ENCODE measurements at places on chromosomes 3 and 15.

GRCh38 chr3:123439806-123440580 lies 8.9 kb downstream of the ADCY5 start:
- peak; percentile 93 for DNase-seq

DNA sequence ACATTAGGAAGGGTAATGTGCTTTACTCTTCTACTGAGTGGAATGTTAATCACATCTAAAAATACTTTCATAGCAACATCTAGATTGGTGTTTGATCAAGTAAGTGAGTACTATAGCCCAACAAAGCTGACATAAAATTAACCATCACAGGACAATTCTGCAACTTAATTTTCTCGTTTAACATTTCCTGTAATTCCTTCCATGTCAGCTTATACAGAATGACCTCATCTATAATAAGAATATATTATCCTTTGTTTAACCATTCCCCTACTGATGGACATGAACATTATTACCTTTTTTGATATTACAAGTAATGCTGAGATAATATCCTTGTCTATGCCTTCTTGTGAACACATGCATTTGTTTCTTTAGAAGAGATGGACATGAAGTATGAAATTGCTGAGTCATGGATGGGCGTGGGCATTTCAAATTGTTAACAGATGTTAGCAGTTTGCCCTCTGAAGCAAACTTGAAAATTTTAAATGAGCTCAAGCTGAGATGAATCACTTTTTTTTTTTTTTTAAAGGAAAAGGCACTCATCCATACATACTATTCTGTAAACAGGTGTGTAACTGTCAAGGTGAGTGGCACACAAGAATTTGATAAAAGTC lies 85.1 kb downstream of the OXNAD1 start:
- DNase-seq: no peak

DNA sequence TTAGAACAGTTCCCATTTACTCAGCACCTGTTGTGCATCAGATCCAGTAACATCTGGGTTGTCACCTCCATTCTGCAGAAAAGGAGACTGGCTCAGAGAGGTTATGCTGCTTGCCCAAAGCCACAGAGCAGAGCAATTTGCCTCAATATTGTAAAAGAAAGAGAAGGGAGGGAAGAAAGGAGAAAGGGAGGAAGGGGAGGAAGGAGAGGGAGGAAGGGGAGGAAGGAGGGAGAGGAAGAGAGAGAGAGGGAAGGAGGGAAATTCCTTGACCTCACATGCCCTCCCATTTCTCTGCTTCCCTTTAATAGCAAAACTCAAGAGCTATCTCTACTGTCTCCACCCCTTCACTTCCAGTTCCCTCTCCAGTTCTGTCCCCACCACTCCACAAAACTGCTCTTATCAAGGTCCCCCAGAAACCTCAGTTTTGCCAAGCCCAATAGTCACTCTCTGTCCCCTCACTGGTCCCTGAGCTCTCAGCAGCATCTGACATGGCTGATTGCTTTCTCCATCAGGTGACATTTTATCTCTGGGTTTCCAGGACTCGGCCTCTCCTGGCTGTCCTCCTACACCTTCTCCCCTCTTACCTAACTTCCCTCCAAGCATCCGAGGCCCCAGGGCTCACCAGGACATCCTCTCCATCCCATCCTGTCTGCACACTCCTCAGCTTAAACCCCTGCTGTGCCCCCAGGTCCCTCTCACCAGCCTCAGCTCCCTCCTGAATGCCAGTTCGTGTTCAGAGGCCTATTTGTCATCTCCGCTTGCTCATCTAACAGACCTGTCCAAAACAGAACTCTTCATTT lies 104.7 kb upstream of the LINGO1 start:
- DNase-seq: no peak

- DNase-seq: no peak
Measured at GRCh38 chr3:165770781-165771180, 66.4 kb downstream of the BCHE start.

DNA sequence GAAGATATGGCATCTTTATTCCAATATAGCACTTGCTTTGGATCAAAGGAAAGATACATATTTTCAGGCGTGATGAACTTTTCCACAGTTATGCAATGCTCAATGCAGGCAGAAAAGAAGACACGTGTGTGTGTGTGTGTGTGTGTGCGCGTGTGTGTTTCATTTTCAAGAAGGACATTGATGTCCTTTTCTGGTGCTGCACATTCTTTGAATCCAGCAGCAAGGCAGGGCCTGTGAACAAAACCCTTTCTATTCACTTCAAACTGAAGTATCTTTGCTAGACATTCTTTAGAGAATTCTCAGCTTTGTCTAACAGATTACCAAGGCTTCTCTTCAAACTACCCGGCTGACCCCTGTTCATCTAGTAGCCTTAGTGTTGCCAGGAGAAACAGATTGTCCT lies 124.6 kb downstream of the CD47 start:
- DNase-seq: no peak

DNA sequence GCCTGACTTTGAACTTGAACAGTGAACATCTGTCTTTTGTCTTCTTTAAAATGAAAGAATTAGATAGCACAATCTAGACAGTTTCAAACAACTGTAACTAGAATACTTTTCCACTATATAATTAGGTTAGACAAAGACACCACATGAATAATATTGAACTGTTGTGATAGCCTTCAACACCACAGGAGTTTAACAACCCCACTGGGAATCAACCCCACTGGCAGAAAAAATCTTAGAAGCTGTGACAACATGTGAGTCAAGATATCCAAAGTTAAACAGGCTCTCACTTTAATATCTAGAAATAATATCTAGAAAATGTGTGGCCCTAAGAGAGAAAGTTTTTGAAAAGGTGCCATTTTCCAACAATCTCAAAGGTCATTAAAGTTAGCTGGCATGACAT lies 64.4 kb upstream of the PRICKLE2 start:
- no peak for DNase-seq

DNA sequence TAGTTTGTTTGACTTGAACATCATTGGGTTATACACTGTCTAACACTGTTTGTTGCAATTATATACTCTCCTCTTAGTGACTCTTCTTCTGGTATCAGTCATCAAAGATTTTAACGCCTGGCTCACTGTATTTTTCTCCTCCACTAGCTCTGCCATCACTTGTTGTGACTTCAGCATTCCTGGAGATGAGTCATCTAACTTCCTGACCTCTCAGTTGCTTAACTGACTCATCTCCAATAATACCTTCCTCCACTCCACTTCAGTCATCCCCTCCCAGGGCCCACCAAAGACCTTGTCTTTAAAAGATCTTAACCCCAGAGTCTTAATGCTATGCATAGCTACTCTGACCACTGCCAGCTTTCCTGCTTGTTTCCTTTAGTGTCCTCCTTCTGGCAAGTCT lies 28.6 kb upstream of the CLSTN2 start:
- no peak for DNase-seq

DNA sequence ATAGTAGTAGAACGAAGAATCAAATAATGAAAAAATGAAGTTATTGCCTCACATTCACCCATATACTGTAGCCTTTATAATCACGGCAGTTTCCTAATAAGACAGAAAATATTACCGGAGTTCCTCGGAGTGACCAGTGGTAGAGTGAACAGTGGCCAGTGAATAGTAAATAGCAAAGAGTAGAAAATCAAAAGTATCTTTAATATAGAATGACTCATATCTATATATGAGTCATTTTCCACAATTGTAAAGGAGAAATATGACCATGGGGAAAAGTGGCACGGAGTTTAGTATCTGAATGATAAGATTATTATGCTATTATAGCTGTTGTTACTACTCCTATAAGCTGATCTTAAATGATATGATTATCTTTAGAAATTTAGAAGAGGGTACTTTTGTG lies 38.5 kb downstream of the ZBTB20 start:
- DNase-seq: no peak

GRCh38 chr3:139235192-139235591 lies 108.6 kb upstream of the MRPS22 start:
- no peak for DNase-seq

GRCh38 chr3:175278680-175279079 lies 419.5 kb downstream of the NAALADL2 start:
- DNase-seq: no peak

DNA sequence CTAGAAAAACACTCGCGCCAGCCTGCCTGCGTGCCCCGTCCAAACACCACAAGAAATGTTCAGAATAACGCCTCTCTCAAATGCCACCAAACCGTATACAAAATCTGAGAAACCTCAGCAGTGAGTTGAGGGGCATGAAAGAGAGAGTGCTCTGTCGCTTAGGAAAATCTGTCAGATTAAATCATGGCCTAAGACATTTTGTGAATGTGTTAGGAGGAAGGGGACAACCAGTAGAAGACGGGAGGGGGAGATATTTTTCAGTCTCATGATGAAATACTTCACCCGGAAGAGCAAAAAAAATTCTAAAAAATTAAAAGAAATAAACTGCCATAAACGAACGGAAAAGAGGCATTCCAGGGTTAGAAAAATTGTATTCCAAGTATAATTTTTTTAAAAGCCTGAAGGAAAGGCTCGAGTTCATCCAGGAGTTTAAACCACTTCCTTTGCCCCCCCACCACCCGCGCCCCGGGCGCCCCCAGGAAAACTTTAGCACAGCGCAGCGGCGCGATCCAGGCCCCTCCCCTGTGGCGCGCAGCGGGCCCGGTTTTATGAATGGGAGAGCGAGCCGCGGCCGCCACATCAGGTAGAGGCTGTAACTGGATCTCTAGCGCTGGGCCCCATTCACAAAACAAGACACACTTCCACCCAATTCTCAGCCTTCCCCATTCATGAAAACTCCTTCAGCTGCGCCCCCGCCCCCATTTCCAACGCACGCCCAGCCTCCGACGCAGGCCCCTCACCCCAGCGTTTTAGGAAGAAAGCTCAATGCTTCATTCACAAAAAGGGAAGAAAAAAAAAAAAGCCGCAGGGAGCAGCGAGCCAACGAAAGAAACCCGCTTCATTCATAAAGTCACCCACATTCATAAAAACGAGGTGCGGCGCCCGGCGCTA lies 1.4 kb downstream of the ETV5 start:
- DNase-seq: peak; percentile 81

DNA sequence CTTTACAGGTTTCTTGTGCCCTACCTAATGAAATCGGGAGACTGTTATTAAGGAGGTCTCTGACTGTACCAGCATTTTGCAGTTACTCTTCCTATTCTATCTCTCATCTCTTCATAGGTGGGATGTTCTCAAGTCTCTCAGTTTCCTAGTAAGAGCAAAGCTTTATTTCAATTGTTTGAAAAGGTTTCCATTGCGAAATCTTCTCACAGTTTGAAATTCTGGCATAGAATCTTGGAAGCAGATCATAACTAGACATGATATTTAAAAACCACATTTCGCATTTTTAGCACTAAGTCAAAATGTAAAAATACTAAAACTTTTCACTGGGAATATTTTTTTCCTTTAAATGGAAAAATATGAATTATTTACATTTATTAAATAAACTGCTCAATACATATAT lies 1311.4 kb downstream of the ROBO2 start:
- DNase-seq: no peak

DNA sequence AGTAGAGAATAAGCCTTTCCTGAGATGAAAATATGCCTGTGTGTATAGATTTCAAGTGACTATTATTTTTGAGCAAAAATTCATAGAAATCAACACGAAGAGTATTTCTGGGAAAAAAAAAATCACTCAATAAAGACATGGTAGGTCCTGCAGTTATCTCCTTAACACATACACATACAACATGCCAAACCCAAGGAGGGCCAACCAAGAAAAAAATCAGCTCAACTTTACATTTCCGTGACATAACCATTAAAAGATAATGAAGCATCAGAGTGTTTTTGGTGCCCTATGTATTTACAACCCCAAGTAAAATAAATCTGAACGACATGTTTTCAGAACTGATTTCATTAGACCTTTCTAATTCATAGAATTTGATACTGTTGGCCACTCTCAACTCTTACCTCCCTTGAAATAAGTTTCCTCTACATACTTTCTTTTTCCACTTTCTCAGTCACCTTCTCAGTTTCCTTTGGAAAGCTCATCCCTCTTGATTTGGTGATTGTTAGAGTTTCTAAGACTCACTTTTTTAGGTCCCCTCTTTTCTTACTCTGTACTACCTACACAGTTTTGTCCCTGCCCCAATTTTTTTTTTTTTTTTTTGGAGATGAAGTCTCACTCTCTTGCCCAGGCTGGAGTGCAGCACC lies 162.3 kb downstream of the TBL1XR1 start:
- DNase-seq: no peak

GRCh38 chr3:151462278-151462780 lies 1.5 kb upstream of the IGSF10 start:
- DNase-seq: no peak

- DNase-seq: no peak
Measured at GRCh38 chr3:58656631-58657030, 9.9 kb downstream of the FAM3D start.

GRCh38 chr15:81812456-81812855 lies 233.4 kb downstream of the MEX3B start:
- no peak for DNase-seq

- DNase-seq: no peak
Measured at GRCh38 chr3:130935761-130936492, 42.0 kb downstream of the ATP2C1 start.

- peak; percentile 73 for DNase-seq
Measured at GRCh38 chr3:14124223-14124614, 451 bp downstream of the CHCHD4 start.

GRCh38 chr3:67699882-67700281 lies 45.5 kb upstream of the SUCLG2 start:
- DNase-seq: no peak

GRCh38 chr3:58375254-58375653 lies 42.6 kb downstream of the PXK start:
- DNase-seq: no peak

DNA sequence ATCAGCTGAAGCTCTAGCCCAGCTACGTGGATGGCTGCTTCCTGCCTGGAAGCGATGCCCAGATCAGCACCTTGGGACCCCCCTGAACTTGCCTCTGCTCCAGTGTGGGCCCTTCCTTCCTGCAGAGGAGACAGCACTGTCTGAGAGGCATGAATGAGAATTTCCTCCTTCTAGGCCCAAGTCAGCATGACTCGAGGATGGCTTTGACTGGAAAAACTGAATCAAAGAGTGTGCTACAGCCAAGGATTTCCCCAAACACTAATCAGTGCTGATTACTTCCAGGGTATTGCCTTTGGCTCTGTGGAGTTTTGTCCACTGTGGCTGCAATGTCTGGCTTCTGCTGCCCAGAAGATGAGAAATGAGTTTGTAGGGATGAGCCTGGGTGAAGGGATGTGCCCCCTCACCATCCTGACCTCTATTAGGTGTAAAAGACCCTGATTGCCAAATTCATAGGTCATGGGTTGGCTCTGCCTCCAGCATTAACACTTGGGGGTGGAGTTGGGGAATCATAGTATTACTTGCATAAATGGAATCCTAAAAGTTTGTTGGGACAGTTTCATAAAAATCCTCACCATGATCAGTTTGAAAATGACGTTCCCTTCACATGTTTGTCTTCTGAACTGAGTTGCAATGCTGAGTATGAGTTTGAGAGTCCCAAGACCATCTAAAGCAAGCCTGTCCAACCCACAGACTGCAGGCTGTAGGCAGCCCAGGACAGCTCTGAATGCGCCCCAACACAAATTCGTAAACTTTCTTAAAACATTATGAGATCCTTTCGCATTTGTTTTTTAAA lies 36.7 kb downstream of the FLNB start:
- DNase-seq: no peak

DNA sequence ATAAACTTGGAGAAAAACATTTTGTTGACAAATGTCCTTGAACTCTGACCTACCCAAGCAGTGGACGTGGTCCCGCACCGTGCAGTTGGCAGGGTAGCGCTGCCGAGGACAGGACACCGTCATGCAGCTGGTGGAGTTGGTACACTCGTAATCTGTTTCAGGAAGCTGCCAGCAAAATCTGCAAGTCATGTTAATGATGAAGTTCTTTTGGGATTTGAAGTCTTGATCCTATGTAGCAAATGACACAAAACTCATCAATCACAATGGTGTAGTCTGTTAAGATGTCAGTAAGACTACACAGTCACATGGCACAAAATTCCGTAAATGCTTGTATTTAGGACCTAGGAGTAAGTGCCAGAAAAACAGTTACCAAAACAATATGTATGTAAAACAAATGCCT lies 5.5 kb downstream of the TM2D3 start:
- no peak for DNase-seq

Measured in Ammon's horn (tissue), 1 donor.